ENCODE measurements at places on chromosomes 3 and 15.
A peak's percentile ranks its signal among the peaks of the same experiment; 100 is the strongest.

- no peak for DNase-seq
Observed at GRCh38 chr3:154759966-154760365, 320.2 kb upstream of the MME start.

- no peak for DNase-seq
Observed at GRCh38 chr3:142274908-142275307, 49.5 kb upstream of the GK5 start.

GRCh38 chr15:52171386-52171785 lies 19.8 kb downstream of the GNB5 start:
- no peak for DNase-seq

- no peak for DNase-seq
Observed at GRCh38 chr3:27507515-27508266, 23.5 kb upstream of the SLC4A7 start.

GRCh38 chr15:31489281-31489680 lies 162.6 kb downstream of the KLF13 start:
- DNase-seq: no peak

DNA sequence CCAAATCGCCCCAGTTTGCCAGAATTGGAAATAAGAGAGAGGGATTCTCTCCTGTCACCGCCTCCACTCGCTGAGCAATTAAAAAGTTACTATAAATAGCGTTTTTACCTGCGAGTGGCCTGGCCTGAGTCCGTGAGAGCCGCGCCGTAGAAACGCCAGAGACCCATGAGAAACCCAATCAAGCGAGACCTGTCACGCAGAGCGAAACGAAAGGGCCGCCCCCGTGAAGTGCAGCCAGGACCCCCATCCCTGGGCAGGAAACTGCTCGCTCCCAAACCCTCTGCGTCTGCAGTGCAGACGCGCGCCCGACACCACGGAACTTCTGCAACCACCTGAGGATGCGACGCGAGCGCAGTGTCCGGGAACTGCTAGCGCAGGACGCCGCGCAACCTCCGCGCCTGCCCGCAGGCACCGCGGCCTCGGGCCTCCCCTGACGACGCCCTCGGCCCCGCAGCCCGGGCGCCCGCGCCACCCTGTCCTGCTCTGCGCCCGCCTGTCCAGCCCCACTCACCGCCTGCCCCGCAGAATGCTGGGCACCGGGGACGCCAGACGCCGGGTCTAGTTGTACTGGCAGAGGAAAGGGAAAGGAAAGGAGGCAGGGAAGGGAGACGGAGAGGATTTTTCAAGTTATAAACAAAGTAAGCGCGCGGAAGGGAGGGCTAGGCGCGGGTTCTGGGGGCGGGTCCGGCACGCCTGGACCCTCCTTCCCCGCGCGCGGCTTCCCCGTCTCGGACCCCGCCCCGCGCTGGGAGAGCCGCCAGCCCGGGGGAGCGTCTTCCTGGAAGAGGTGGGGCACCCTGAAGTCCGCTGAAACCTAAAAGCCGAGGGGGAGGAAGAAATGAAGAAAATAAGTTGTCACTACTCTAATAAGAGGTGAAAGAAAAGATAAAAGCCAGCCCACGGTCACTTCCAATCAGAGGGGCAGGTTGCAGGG lies at the start of gene PLSCR4:
TSS of gene PLSCR4 (minus strand) at position 657 of the 934 bp plus-strand sequence. CDS start 29,034 bp downstream, outside the sequence.
- DNase-seq: peak; percentile 55

DNA sequence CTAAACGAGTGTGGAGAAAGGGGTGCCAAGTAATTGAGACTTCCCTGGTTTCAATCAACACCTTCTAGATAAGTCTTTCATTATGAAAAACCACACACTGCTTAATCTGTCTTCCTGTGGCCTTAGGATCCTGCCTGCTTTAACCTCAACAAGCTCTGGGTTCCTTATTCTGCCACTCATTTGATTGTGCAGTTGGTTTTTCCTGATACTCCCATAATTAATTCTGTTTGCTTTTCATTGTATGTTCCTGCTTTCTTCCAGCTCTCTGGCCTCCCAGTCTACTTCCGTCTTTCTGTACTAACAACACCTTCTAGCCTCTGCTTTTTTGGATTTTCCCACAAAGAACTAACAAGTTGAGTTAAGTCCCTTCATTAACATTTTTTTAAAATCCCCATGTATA lies 20.2 kb upstream of the GCNT3 start:
- DNase-seq: no peak

- no peak for DNase-seq
Observed at GRCh38 chr15:93983526-93983925, 247.8 kb upstream of the MCTP2 start.

- no peak for DNase-seq
Observed at GRCh38 chr3:16508591-16508995, 4.9 kb downstream of the RFTN1 start.

DNA sequence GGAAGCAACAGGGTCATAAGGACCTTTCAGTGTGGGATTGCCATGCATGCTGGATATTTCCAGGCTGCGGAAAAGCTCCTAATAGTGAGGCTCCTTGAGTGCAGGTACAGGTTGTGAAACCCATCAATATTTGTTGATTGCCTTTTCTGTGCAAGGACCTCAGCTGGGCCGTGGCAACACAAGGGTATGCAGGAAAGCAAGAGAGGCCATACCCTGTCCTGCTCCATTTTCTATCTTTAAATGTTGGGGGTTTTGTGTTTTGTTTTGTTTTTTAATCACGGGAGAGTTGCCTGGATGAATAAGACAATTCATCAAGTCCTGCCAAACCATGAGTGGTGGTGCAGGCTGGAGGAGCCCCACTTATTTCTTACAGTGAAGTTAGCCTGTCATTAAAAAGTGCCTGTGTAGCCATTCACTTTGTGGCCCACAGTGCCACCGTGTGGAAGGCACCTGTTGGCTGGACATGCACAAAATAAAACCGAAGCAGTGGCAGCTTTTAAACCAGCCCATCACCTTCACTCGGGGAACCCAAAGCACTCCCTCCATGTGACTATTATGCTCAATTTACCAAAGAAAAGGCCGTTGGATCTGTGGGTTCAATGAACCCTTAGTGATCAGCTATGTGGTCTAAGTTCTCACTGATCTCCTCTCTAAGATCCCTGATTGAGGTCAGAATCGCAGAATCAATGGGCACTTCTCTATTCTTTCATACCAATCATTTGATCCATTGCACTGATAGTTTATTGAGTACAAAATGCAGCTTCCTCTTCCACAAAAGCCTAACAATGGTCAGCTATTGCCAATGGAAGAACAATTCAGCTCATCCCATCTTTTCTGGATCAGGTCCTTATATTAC lies 42.2 kb downstream of the CLDN18 start:
- no peak for DNase-seq

GRCh38 chr3:57091521-57092273 lies 31.2 kb downstream of the SPATA12 start:
- no peak for DNase-seq

Data from NCI-H1436 (cell line).